Mucosa of descending colon (tissue), 3 donors: ENCODE measurements at places on chromosomes 3 and 15. TPM values are rescaled to one million over a fixed set of nuclear protein-coding genes. Genes with fewer than 3 reads are reported as not detected.

DNA sequence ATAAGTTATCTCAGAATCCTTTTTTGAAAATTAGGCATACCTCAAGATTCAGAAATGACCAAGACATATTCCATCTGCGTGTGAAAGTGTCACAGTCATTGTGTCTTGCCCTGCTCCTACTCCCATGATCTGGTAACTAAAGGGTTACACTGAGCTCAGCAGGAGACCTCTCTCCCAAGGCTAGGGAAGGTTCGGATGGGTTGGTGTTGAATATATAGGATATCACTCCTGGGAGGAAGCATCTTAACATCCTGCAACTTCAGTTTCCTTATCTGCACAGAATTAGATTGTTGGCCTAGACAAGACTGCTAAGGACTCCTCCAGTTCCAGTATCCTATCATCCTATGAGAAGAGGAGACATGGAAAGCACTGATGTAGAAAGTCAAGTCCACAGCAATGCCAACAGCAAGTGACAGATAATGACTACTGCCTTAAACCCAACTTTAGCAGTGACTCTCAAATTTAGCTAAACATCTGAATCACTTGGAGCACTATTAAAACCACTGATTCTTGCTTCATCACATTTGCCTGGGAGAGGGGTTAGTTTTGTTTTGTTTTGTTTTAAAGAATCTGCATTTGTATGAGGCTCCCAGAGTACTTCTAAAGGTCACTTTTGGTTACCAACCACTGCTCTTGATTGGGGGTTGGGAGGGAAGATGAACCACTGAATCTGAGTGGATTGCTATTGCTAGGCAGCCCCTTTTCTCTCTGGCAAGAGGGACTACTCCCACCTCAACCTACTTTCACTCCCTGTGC lies 9.7 kb downstream of the ADAMTS9 start:
- no peak for DNase-seq

DNA sequence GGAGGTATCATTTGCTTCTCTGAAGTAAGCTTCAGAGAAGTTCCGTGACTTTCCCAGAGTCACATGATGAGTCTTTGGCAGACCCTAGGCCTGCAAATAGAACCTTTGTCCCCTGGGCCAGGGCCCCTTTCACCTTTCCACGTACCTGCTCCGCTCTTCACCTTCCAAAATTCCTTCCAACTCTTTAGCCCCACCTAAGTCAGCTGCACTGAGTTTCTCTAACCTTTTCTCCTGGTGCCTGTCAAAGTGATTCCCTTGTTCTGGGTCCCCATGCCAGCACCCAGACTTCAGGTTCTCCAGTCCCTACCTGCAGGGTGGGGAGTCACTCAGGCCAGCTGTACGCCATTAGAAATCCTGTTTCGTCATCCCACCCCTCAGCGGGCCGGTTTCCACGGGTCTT lies 12.8 kb downstream of the LYZL4 start:
- DNase-seq, result no peak

Gene PPIP5K1
- 65.2 TPM for total RNA-seq

- DNase-seq, result no peak
Measured at GRCh38 chr15:70714565-70714964, 48.8 kb downstream of the UACA start.

DNA sequence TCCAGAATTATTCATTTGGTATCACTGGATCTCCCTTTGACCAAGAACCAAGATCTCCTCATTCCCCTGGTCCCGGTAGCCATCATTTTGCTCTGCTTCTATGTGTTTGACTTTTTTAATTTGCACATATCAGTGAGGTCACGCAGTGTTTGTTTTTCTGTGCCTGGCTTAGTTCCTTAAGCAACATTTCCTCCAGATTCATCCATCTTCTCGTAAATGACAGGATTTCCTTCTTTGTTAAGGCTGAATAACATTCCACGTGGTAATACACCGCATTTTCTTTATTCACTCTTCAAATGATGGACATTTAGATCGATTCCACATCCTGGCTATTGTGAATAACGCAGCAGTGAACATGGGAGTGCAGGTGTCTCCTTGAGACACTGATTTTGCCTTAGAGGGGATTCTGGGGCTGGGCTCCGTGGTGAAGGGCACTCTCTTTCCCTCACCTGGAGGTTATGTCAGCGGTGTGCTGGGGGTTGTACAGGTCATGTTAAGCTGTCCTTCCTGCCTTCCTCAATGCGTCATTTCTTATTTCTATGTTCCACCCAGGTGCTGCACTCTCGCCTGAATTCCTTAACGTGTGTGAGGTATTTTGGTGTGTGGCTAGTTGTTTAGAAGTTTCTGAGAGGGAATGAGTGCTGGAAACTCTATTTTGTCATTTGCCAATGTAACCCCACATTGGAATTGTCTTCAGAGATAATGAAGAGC lies 212.2 kb downstream of the LPP start:
- DNase-seq, result no peak

Gene C15orf61
- total RNA-seq, result 6.2 TPM

Gene NR2E3
- total RNA-seq, result 0.60 TPM

DNA sequence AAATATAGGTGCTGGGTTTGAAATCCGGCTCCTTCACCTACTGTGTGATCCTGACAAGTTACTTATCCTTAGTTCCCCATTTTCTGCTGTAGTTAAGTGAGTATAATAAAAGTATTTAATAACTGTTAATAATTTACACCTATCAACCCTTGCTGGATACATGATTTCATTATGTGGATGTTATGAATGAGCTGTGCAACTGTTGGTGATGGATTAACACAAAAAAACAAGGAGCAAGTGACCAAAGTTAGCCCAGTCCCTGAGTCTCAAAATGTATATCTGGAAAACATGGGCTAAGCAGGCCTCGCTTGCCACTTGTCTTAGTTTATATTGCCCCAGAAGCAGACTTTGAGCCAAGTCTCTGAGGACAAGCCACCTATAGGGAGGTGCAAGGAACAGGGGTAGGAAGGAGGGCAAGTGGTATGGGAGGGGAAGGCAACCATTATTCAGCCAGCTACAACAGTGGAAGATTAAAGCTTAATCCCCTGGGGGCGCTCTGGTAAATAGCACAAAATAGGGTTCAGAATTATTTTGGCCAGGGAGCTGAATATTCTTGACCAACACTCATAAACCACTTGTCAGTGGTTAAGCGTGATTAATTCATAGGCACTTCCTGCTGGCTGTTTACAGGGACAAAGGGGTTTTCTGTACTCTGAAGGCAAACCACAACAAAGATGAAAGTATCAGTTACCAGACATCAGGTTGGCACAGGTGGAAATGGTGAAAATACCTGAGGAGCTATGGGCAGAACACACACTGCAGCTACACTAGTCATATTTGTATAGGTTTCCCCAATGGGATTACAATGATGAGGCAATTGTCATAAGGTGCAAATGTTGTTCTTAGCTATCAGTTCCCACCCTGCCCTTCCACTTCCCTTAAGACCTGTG lies 76.2 kb downstream of the TRIM42 start:
- DNase-seq, result no peak

GRCh38 chr3:78799681-78800080 lies 968.1 kb downstream of the ROBO1 start:
- no peak for DNase-seq

GRCh38 chr3:140276703-140277102 lies 341.7 kb downstream of the CLSTN2 start:
- no peak for DNase-seq

DNA sequence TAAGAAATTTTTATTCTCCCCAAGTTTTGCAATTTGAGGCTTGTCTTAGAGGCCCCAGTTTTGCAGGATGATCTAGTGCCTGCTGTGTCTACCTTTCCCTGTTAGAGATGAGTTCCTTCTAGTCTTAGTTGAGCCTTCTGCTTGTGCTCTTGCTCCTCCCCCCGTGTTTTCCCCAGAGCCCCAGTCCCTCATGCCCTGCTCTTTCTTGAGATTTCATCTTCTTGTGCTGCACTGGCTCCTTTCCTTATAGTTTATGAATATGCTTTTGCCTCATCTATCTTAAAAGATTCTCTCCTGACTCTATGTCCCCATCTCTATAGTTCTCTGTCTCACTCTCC lies 4.7 kb downstream of the GAP43 start:
- no peak for DNase-seq

Gene C3orf49
- total RNA-seq, result not detected

GRCh38 chr15:91678003-91678402 lies 175.5 kb upstream of the SLCO3A1 start:
- no peak for DNase-seq

Gene MED12L
- total RNA-seq, result 0.39 TPM

GRCh38 chr3:163863146-163863545 lies 1215.2 kb downstream of the SI start:
- no peak for DNase-seq

Gene SLC38A3
- 0.32 TPM for total RNA-seq

DNA sequence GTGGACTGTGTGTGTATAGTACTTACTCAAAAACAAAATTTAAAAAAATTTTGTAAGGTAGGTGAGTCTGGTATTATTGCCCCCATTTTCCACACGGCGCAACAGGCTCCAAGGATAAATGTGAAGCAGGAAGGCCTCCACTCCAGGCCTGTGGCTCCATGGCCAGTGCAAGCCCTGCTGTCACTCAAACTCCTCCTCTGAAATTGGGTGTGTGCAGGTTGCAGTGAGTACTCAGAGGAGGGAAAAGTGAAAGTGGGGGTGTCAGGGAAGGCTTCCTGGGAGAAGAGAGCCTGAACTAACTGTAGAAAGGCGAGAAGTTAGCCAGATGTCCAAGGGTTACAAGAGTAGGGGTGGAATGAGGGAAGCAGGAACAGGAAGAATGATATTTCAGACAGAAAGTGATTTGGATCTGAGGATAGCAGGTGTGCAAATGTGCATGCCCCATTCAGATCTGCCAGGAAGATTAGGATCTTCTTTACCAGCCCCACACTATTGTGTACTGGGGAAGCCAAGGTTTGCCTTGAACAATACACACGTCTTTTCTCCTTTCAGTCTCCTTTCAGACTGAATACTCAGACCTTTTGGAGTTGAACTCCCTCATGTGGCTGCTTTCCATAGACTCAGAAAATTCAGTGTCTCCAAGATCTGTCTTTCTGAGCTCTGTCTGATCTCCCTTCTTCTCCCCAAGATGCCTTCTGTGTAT lies 48.7 kb upstream of the RYK start:
- no peak for DNase-seq

DNA sequence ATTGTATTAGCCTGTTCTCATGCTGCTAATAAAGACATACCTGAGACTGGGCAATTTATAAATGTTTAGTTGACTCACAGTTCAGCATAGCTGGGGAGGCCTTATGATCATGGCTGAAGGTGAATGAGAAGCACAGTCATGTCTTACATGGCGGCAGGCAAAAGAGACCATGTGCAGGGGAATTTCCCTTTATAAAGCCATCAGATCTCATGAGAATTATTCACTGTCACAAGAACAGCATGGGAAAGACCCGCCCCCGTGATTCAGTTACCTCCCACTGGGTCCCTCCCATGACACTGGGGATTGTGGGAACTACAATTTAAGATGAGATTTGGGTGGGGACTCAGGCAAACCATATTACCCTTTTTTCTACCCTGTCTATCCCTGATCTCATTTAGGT lies 51.5 kb upstream of the MYZAP start:
- DNase-seq, result no peak

Gene EIF3J
- total RNA-seq, result 61.8 TPM

GRCh38 chr3:159805411-159805772 lies 183.2 kb upstream of the IL12A start:
- no peak for DNase-seq

Gene ATP13A4
- total RNA-seq, result 19.1 TPM

- DNase-seq, result no peak
Measured at GRCh38 chr3:173463250-173463649, 65.7 kb downstream of the NLGN1 start.

DNA sequence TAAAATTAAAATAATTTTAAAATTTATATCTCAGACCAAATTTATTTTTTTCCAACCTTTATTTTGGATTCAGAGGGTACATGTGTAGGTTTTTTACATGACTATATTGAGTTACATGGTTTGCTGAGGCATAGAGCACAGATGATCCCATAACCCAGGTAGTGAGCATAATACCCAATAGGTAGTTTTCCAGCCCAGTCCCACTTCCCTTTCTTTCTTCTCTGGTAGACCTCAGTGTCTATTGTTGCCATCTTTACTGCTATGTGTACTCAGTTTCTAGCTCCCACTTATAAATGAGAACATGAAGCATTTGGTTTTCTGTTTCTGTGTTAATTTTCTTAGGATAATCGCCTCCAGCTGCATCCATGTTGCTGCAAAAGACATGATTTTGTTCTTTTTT lies 338.1 kb downstream of the EFHB start:
- DNase-seq, result no peak

DNA sequence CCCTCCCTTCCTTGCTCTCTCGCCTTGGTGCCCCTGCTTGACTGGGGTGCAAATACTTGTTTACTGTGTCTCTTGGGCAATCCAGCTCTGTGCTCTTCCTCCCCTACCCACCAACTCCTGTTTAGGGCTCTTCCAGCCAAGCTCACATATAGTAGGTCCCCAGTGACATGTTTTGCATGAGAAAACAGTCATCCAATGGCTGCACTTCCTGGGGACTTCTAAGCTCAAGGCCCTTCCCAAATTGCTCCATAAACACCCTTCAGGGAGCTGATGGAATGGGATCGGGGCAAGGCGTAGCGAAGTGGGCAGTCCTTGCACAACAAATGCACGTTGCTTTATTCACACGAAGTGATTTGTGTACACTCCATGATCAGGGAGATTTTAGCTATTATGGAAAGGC lies 9.4 kb upstream of the COPG1 start:
- no peak for DNase-seq

Gene GABRR3
- not detected for total RNA-seq

DNA sequence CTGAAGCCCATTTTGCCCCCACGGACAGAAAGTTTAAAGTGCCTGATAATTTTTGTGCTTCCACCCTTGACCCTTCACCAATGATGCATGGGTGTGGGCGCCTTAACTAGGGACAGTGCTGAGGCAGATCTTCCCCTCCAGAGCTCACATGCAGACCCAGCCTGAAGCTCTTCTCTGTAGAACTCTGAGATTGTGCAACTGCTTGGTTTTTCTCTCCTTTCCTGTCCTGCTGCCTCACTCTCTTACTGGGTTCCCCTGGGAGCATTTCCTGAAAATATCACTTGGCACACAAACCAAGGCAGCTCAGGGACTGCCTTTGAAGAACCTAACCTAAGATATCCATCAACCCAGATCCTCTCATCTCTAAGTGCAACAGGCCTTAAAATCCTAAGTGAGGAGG lies 220.3 kb upstream of the STT3B start:
- DNase-seq, result no peak

- no peak for DNase-seq
Measured at GRCh38 chr3:162171970-162172369, 675.4 kb downstream of the OTOL1 start.

- no peak for DNase-seq
Measured at GRCh38 chr3:64449026-64449425, 223.8 kb upstream of the PRICKLE2 start.

DNA sequence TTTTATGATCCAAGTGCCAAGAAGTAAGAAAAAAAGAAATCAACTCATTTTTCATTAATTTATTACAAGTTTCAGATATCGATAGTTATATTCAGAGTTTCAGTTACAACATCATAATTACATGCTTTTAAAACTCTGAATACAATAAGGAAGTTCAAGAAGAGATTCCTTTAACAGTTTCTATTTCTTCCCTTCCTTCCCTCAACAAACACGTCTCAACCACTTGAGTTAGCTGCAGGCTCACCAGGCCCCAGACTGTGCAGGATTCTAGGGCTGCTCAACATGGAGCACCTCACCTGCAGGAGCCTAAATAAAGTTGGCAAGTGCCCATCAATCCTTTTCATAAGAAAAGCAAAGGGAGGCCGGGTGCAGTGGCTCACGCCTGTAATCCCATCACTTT lies 79.2 kb upstream of the FNDC3B start:
- DNase-seq, result peak; percentile 39
